Hematopoietic multipotent progenitor cell treated with erythropoietin and hydrocortisone succinate and interleukin-3 and kit ligand, for 8 days (in vitro differentiated cells): ENCODE measurements at places on chromosomes 3 and 15.

- DNase-seq: peak; percentile 75
These were observed 17.6 kb upstream of the CYP11A1 start for GRCh38 chr15:74384881-74385643.

DNA sequence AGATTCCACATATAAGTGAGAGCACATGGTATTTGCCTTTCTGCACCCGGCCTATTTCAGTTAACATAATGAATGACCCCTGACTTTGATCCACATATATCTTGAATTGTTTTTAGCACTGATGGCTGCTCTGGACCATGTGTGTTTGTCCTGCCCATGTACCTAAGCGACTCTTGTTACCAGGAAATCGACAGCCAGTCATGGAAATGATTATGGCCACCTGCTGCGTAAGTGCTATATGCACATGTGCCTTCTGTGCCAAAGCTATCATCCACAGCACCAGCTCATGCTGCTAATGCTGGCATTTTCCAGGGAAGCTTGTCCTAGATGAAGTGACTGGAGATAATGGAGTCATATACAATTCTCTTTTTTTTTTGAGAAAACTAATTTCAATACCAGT is 103.7 kb downstream of the PEX5L start:
- no peak for DNase-seq

DNA sequence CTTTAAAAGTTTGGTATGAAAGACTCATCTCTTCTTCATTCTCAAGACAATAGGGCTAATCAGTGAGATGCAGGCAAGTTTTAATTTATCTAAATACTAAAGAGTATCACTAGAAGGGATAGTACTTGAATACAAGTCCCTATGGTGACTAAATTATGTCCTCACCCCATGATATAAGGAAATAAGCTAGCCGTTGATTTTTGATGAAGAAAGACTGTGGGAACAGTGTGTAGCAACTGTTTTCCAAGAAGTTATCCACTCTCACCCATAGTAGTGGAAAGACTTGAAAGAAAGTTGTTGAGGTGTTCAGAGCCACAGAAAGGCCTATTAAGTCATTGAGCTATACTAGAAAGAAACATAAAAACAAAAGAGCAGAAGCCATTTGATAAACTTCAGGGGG is 36.7 kb downstream of the PIK3CA start:
- peak; percentile 19 for DNase-seq

- DNase-seq: peak; percentile 39
These were observed 28.8 kb upstream of the TMEM115 start for GRCh38 chr3:50388016-50388719.

DNA sequence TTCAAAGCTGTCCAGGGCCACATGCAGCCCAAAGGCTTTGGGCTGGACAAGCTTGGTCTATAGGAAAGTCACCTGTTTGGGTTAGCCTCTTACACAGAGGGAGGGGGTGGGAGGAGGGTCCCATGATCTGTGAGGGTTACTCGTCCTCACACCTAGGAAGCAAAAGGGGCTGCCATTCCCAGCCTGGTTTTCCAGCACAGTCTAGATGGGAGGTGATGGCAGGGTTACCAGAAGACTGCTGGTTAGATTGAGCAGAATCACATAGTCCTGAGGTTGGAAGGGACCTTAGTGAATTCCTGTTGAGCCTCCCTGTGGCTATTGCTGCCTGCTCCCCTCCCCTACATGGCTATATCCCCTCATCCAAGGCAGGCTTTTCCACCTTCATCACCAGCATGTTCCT is 101.8 kb downstream of the SEMA5B start:
- DNase-seq: no peak

- DNase-seq: no peak
These were observed 828 bp upstream of the ATOSA start for GRCh38 chr15:52680041-52680391.

- DNase-seq: no peak
These were observed 418.2 kb downstream of the CNTN4 start for GRCh38 chr3:2516762-2517441.

DNA sequence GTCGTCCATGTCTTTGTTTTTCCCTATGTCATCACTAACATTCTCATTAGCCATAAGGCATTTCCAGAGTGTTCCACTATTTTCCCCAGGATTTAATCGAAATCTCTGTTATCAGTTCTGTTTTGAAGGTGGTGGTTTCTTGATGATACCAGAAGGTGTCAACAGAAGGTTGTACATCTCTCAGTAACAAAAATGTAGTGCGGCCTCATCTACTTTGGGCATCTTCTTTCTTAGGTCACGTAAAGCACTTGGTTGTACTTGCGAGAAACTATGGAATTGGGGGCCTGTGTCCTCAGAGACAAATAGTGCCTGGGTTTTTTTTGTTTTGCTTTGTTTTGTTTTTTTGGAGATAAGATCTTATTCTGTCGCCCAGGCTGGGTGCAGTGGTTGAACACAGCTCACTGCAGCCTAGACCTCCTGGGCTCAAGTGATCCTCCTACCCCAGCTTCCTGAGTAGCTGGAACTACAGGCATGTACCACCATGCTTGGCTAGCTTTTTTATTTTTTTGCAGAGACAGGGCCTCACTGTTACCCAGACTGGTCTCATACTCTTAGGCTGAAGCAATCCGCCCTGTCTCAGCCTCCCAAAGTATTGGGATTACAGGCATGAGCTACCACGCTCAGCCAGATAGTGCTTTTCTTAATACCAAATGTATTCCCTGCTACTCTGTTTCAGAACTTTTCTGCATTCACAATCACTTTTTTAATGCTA is 61.2 kb upstream of the FURIN start:
- no peak for DNase-seq

DNA sequence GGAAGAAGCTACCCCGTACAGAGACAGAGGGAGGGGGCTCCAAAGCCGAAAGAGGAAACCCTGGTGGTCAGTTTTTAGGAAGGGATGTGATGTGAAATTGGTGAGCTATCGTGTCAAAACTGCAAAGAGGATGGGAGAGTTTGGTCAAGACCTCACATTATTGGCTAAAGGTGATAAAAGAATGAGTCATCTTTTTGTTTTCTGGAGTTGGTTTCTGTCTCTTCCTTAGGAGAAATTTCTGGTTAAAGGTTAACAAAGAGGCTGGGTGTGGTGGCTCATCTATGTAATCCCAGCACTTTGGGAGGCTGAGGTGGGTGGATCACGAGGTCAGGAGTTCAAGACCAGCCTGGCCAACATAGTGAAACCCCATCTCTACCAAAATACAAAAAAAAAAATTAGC is 217.8 kb upstream of the CBLB start:
- DNase-seq: no peak

GRCh38 chr3:21446027-21446426 is 305.0 kb downstream of the ZNF385D start:
- no peak for DNase-seq

DNA sequence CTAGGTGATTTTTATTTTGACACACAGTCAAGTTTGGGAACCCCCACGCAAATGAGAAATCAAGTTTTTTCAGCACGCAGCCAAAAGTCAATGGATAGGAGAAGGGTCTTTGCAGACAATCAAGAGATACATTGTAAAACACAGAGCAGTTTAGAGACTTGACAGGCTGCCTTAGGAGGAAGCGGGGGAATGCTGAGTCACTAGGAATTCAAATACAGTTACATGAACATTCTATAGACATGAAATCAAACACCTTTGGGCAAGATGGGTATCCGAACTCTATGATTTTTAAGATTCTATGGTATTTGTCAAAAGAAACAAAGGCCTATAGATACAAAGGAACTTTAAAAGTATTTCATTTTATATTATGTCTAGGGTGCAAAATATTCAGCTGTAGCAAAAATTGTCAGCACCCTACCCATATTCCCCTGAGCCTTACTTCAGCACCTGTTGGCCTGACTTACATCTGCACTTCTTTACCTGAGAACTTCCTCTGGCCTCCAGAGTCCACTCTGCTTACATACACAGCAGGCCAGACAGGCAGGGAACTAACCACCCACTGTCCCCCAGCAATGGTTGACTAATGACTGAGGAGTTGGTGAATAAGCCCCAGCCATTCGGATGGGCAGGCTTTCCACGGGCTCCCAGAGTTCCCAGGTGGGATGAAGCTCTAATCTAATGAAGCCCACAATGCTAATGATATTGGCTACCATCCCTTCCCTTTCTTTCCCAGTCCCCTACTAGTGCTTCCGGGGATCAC is 289.3 kb upstream of the RORA start:
- no peak for DNase-seq

GRCh38 chr15:41102854-41103253 is 13.2 kb downstream of the INO80 start:
- no peak for DNase-seq

- DNase-seq: peak; percentile 24
These were observed 402.1 kb downstream of the CADM2 start for GRCh38 chr3:85360742-85361387.

DNA sequence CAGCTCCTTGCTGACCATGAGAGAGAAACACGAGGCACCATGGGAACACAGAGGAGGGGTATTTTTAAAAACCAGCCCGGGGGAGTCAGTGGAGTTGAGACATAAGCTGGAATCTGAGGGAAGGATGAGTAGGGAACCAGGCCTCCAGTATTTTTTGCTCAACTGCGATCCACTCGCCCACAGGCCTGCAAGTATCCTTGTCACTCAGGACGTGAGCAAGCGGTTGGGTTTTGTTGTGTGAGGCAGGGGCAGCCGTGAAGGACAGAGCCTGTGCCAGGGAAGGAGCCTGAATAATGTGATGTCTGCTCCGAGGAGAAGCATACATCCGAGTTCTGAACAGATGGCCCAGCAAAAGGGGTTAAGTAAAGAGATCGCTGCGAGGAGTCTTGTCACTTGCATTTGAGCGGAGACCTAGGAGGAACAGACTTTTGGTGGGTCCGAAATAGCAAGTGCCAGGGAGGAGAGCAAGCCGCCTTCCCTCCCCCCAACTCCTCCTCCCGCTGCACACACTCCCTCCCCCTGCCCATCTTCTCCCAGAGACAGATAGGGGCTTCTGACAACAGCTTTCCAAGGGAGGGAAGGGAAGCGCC is 20.4 kb upstream of the NTRK3 start:
- no peak for DNase-seq

DNA sequence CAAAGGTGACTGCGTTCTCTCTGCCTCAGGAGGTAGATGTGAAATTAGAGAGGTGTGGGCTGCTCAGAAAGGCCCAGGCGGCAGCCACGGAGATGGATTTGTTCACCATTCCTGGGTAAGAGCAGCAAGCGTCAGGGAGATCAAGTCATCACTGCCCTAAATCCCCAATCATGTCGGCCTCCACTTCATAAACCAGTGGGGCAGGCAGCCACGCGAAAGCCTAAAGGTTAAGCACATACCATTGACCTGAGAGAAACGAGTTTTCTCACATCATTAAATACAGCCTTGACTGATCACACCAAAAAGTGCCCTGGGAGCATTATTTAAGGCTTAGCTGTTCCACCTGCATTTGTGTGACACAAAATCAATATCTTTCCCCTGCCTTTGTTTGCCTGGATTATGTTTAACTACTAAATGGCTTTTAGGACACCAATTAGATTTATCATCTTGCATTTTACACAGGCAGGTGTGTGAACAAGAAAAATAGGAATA is 50.7 kb upstream of the FOXB1 start:
- no peak for DNase-seq

GRCh38 chr3:32320080-32320479 is 71.6 kb upstream of the CMTM7 start:
- DNase-seq: no peak

- no peak for DNase-seq
These were observed 27.1 kb downstream of the HEG1 start for GRCh38 chr3:125028657-125029056.

DNA sequence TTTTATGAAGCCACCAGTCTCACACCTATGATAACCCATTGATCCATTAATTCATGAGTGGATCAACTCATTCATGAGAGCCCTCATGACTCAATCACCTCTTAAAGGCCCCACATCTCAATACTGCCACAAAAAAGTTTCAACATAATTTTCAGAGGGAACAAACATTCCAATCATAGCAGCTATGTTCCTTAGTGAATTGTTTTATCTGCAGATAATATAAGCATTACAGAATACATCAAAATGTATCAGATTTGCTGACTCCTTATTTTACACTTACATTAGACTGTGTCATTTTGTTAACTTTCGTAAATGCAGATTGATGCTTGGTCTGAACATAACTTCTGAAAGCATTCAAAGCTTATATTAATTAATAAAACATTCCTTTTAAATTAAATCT is 155.3 kb upstream of the MBNL1 start:
- no peak for DNase-seq
